ENCODE measurements at places on chromosomes 16 and 17.
A peak's percentile ranks its signal among the peaks of the same experiment; 100 is the strongest.

- DNase-seq = no peak
These were observed 6.0 kb upstream of the LPCAT2 start for GRCh38 chr16:55502801-55503366.

- DNase-seq = no peak
These were observed 263.5 kb upstream of the AXIN2 start for GRCh38 chr17:65824901-65825300.

DNA sequence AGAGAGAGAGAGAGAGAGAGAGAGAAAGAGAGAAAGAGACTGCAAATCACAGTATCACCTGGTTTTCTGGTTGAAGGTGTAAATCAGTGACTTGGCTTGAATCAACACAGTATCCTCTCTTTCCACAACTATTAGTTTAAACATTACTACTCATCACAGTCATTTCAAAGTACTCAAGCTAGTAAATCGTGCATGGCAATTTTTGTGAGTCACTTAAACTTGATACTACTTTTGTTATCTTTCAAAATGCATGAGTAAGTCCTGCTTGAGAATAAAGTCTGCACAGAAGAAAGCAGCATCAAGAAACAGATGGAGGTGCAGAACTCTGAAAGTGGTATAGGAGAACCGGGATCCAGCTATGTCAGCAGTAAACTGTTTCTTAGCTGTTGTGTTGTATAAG is 535.4 kb downstream of the CDH8 start:
- DNase-seq = no peak

DNA sequence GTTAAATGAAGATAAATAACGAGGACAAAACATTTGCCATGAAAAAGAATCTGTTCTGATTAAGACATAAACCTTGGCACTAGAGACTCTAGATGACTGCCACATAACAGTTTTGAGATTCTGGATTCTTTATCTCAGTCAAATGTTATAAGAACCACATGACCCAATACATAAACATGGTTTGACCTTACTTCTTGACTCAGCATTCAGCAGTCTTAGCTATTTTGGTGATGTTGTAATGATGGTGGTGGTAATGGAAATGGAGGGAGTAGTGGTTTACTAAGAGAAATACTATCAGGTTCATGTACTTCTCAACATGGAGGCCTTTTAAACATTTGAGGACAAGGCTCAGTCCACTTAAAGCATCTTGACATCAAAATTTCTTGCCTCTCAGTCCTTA is 925.4 kb downstream of the CDH11 start:
- no peak for DNase-seq

GRCh38 chr17:57415751-57416207 is 159.5 kb downstream of the MSI2 start:
- no peak for DNase-seq

DNA sequence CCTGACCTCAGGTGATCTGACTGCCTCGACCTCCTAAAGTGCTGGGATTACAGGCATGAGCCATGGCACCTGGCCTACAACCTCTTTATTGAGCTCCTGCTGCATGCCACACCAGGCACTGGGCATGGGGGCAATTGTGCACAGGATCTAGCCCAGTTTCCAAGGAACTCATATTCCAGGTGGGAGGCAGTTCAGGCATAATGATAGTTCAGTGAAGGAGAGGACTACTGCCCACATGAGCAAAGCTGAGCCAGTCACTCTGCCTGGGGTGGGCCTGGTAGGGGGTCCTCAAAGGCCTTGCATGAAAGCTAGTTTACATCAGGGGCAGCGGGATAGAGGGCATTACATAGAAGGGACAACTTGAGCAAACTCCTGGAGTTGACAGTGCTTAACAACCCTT is 2.6 kb upstream of the HCRT start:
- no peak for DNase-seq

- DNase-seq = no peak
These were observed 61.8 kb downstream of the TMEM114 start for GRCh38 chr16:8528471-8528870.

DNA sequence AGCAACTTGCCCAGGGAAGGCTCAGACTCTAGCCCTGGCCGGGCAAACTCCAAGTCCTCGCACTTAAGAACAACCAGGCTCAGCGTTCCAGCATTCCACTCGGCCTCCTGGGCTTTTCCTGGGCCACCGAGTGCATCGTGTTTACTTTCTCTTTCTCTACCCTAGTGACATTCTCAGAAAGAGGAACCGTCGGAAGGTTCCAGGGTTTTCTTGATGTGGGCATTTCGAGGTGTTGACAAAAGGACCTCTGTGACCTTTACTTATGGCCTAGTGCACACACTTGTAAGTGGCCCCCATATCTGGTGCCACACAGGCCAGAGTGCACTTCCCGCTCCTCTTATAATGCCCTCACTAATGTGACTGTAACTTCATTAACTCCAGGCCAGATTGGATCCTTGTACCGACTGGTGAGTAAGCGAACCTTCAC is 3.1 kb upstream of the BANP start:
- DNase-seq = no peak

DNA sequence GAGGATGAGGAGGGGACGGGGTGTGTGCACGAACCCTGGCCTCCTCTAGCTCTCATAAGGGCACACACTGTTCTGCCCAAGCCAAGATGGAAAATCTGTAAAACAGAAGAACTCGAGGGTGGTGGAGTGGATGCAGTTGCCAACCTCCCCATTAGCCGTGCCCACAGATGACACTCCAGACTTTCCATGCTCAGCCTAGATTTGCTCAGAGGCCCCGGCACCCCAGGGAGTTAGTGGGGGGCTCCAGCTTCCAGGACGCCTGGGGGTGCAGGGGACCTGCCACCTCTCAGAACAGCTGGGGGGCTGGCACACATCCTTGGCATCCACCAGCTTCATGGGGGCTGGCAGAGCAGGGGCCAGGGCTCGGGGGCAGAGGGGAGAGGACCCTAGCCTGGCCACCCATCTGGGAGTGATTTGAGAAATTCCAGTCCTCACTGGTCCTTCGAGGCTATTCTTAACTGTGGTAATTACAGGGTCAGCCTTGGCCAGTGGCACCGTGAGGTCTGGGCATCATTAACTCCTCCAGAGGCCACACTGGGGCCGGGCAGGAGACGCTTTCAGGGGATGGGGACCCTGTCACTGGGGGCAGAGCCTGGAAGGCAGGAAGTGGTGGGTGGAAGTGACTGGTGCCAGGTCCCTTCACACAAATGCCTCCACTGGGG is 14.3 kb downstream of the VASN start:
- DNase-seq = no peak

DNA sequence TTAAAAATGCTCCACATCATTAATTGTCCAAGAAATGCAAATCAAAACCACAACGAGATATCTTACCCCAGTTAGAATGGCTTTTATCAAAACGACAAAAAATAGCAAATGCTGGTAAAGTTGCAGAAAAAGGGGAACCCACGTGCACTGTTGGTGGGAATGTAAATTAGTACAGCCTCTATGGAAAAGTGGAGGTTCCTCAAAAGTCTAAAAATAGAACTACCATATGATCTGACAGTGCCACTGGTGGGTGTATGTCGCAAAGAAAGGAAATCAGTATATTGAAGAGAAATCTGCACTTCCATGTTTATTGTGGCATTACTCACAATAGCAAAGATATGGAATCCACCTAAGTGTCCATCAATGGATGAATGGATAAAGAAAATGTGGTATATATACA is 38.2 kb upstream of the ZFHX3 start:
- DNase-seq = no peak

GRCh38 chr17:77344038-77344437 is 203.3 kb downstream of the SEC14L1 start:
- no peak for DNase-seq

GRCh38 chr16:81601601-81602255 is 157.1 kb downstream of the CMIP start:
- DNase-seq = no peak

GRCh38 chr17:6651354-6651918 is at the start of the genes C17orf100 and MED31:
C17orf100 (plus strand) TSS chr17:6651762; CDS start chr17:6651914, 152 bp downstream.
MED31 (minus strand) TSS chr17:6651605; CDS start chr17:6651528, 77 bp downstream.
- DNase-seq = peak; percentile 97

- DNase-seq = no peak
These were observed 104.7 kb downstream of the SOCS1 start for GRCh38 chr16:11151156-11151884.

DNA sequence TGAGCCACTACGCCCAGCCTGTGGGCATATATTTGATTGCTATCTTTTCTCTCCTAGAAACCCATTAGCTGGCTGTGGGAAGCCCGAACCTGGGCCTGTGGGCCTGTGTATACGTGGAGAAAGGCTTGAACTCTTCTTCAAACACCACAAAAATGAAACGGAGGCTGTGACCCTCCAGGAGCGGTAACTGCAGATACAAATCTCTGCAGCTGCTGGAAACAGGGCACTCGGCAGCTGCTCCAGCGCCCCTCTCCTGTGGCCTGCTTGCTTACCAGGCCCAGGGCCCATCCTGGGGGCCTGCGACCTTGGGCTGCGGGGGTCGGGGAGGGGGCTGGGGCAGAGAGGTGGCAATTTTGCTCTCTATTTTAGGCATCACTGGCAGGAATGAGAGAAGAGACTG is 28.0 kb upstream of the MTSS2 start:
- no peak for DNase-seq

GRCh38 chr16:119835-120491 is 18.5 kb downstream of the NPRL3 start:
- no peak for DNase-seq

GRCh38 chr16:66337463-66338188 is 28.9 kb upstream of the CDH5 start:
- DNase-seq = no peak

DNA sequence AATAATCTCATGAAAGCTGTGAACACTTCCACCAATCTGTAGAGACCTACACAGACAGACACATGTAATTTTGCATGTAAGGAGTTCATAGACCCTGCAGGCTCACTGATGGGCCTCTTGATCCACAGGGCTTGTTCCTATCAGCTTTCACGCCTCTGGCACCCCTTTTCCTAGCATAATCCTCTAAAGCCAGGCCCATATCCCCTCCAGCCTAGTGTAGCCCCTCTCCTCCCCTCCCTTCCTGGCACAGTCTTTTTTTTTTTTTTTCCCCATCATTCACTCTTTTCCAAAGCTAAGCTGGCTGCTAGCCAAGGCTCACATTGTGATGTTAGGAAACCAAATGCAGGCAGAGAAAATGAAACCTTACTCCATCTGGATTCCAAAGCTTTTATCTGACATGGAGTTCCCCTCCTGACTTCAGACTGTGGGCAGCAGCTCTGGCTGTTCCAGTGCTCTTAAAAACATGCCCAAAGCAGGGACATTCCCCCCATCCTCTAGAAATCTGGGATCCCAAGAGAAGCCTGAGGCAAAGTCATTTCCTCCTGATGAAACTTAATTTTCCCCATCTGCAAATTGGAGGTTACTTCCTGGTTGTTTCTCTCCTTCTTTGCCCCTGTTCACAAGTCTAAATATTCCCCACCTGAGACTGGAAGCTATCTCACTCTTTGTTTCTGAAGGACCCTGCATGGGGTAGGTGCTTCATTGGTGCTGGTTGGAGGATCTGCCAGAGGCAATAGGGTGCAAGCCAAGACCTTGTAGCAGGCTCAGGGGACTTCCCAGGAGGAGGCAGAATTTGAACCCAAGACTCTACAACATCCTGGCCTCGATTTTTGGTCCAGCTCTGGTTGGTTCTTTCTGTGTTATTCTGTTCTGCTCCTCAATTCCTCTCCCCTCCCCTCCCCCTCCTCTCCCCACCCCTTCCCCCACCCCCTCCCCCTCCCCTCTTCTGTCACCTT is 9.9 kb upstream of the CCL5 start:
- no peak for DNase-seq

- DNase-seq = no peak
These were observed 17.4 kb downstream of the ZNF276 start for GRCh38 chr16:89738538-89739317.

- no peak for DNase-seq
These were observed 38.0 kb downstream of the ARHGAP17 start for GRCh38 chr16:24976971-24977677.

- DNase-seq = no peak
These were observed 142.0 kb downstream of the SSH2 start for GRCh38 chr17:29787995-29788394.

- no peak for DNase-seq
These were observed 382.2 kb upstream of the CDH5 start for GRCh38 chr16:65984296-65984695.

GRCh38 chr17:3799181-3799945 is 1.6 kb downstream of the ITGAE start:
- DNase-seq = no peak

DNA sequence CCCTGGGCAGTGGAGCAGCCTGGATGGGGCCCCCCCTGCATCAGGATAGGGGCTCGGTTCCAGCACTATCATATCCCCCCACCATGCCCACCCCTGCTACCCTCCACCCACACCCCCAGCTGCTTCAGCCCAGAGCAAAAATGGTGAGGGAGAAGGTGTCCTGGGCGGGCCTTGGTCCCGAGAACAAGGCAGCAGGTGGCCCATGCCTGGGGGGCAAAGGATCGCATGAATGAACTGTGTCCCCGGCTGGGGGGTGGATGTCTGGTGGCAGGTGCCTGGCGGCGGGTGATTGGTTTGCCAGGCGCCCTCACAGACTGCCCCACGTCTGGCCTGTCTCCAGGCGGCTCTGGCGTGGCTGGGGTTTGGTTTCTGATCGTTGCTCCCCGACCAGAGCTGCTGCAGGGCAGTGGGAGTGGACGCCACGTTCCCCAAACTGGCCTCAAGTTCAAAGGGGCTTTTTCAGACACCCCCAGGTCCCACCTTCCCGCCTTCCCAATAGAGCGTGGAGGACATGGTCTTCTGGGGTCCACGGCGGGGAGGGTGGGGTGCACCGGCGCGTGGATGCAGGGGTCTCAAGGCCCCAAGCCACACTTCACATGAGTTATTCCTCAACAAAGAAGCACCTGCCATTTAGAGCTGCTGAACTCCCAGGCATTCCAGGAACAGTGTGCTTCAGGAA is 12.6 kb downstream of the UTS2R start:
- no peak for DNase-seq

DNA sequence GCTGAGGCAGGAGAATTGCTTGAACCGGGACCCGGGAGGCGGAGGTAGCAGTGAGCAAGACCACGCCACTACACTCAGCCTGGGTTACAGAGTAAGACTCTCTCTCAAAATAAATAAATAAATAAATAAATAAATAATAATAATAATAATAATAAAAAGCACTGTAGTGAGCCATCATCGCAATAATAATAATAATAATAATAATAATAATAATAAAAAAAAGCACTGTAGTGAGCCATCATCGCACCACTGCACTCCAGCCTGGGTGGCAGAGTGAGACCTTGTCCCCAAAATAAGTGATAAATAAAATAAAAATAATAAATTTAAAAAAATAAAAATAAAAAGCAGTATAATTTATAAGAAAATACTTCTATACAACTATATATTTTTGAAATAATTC is 40.3 kb downstream of the SMURF2 start:
- DNase-seq = no peak

Measured in activated CD4-positive, alpha-beta T cell treated with anti-CD3 and anti-CD28 coated beads for 48 hours (primary cell).